ENCODE measurements at places on chromosomes 4 and X. TPM values are rescaled to one million over a fixed set of nuclear protein-coding genes. Genes with fewer than 3 reads are reported as not detected.

Gene MED12
- 50.5 TPM for total RNA-seq

Gene SCRG1
- not detected for total RNA-seq

Gene CXCL10
- 2.7 TPM for total RNA-seq

Gene KCTD8
- total RNA-seq, result 15.4 TPM

Gene TCEAL7
- 2.3 TPM for total RNA-seq

Gene ZNF732
- not detected for total RNA-seq

Gene VCX2
- not detected for total RNA-seq

- no peak for DNase-seq
- no peak overlapping the region for H3K27ac ChIP-seq
- H3K27me3 ChIP-seq, result no peaks in the 10 kb centered on the region
- no peak overlapping the region for H3K4me3 ChIP-seq
These were observed 34.6 kb upstream of the SFRP2 start for GRCh38 chr4:153823483-153823882.

DNA sequence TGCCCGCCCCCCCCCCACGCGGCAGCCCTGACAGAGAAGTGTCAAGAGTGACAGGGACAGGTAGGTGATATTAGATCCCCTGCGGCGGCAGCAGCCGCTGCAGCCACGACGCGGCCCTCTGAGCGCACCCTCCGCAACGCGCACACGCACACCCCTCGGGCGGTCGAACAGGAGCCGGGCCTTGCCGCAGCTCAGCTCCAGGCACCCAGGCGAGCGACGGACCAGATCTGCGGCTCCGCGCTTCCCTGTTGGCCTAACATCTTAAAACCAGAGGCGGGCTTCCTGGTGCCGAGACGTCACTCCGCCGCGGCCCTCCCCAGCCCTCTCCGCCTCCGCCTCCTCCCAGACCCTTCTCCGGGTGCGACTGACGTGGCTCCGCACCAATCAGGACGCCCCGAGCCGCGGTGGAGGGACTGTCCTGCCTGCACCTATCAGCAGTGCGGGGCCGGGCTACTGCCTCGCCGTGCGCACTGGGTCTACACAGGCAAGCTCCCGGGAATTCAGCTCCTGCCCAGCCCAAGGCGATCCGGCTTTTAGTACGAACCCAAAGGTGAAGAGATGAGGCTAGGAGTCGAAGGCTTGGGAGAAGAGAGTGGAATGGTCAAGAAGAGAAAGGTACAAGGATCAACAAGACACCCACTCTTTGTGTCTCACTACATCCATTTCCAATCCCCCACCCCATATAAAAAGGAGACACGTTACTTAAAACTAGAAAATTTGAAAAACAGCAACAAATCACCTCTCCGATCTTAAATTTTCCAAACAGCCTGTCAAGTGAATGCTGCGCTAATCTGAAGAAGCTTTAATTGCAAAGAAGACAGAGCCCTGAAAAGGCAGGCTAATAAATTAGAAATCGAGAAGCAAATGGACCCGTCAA lies at the start of gene PITX2:
Gene PITX2 (minus strand): TSS at position 237 of the 877 bp plus-strand sequence. CDS start 617 bp downstream, outside the sequence.
- no peaks in the 10 kb centered on the region for H3K36me3 ChIP-seq
- DNase-seq, result peak; percentile 40
- H3K27me3 ChIP-seq, result peaks cover 85% of the 10 kb centered on the region

- no peaks in the 10 kb centered on the region for H3K36me3 ChIP-seq
- no peak overlapping the region for H3K27ac ChIP-seq
- H3K4me1 ChIP-seq, result no peaks in the 10 kb centered on the region
- H3K4me3 ChIP-seq, result no peak overlapping the region
- no peak for DNase-seq
- H3K27me3 ChIP-seq, result no peaks in the 10 kb centered on the region
These were observed 259.0 kb upstream of the TRPC5 start for GRCh38 chrX:112341598-112341997.

DNA sequence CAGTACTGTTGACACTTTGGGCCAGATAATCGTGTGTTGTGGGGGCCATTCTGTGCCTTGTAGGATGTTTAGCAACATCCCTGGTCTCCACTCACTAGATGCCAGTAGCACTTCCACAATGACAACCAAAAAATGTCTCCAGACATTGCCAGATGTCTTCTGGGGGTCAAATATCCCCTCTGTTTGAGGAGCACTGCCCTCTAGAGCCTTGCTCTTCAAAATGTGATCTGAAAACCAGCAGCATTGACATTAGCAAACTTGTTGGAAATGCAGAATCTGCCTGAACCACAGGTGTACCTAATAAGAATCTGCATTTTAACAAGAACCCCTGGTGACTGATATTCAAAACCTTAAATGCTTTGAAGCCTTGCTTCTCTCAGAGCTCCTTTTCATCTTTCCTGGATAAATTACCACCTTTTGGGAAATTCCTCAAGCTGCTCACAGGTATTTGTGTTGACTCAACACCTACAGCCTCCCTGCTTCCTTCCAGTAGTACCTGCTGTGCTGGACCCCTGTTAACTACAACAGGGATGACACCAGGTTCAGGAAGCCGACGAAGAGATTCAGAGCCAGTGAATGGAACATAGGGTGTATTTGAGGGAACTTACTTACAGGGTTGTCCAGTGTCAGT lies 459.0 kb upstream of the NR3C2 start:
- DNase-seq, result no peak
- no peak overlapping the region for H3K27ac ChIP-seq
- no peaks in the 10 kb centered on the region for H3K36me3 ChIP-seq
- H3K27me3 ChIP-seq, result no peaks in the 10 kb centered on the region
- no peak overlapping the region for H3K4me3 ChIP-seq

GRCh38 chr4:39353478-39354253 lies 12.5 kb downstream of the RFC1 start:
- H3K36me3 ChIP-seq, result peaks cover 7% of the 10 kb centered on the region
- no peak overlapping the region for H3K4me3 ChIP-seq

DNA sequence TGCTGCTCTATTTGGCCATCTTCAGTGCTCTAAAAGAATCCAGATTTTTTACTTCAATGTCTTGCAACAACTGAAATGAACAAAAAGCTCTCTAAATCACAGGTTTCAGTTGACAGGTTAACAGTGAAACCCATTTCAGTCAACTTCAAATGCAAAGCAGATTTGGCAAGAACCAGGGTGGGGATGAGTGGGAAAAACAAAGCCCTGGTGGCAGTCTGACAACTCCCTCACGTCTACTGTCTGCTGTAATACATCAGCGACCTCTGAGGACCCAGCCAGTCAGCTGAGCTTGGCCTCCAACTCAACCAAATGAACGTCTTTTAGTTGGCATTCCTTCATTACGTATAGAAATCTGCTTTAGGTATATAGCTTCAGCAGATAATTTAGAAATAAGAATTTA lies 95.8 kb downstream of the COL25A1 start:
- H3K27me3 ChIP-seq, result no peaks in the 10 kb centered on the region
- H3K27ac ChIP-seq, result no peak overlapping the region
- no peak overlapping the region for H3K4me3 ChIP-seq

- H3K27ac ChIP-seq, result no peak overlapping the region
- no peaks in the 10 kb centered on the region for H3K36me3 ChIP-seq
- peaks cover 7% of the 10 kb centered on the region for H3K4me1 ChIP-seq
These were observed 144.0 kb downstream of the SH3KBP1 start for GRCh38 chrX:19743386-19743785.

- H3K4me1 ChIP-seq, result peaks cover 13% of the 10 kb centered on the region
- no peak for DNase-seq
- no peaks in the 10 kb centered on the region for H3K27me3 ChIP-seq
- H3K4me3 ChIP-seq, result no peak overlapping the region
- peak overlapping the region; percentile 20 for H3K27ac ChIP-seq
These were observed 98.8 kb upstream of the STOX2 start for GRCh38 chr4:183806341-183806740.

DNA sequence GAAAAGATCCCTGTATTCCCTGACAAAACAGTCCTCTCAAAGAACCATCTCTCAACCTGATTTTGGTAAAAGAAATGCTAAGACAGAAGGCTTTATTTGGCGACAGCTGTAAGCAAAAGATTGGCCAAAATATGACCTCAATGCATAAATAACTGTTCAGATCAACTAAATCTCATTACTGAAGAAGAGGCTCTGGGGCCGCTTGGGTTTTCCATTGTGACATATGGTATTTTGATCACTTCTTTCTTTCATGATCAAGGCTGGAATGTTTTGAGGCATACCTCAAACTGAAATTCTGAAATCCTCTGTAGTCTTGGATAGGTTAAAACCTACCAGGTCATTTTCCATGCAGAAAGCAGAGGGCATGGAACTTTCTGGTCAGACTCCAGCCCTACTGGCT lies 106.3 kb downstream of the C4orf51 start:
- H3K27ac ChIP-seq, result no peak overlapping the region
- no peaks in the 10 kb centered on the region for H3K36me3 ChIP-seq
- no peaks in the 10 kb centered on the region for H3K27me3 ChIP-seq
- DNase-seq, result no peak
- H3K4me1 ChIP-seq, result peaks cover 6% of the 10 kb centered on the region
- H3K4me3 ChIP-seq, result no peak overlapping the region

GRCh38 chr4:140131675-140132229 lies 22.2 kb downstream of the MAML3 start:
- H3K27me3 ChIP-seq, result no peaks in the 10 kb centered on the region
- DNase-seq, result no peak
- H3K4me3 ChIP-seq, result no peak overlapping the region
- no peak overlapping the region for H3K27ac ChIP-seq
- H3K36me3 ChIP-seq, result no peaks in the 10 kb centered on the region

DNA sequence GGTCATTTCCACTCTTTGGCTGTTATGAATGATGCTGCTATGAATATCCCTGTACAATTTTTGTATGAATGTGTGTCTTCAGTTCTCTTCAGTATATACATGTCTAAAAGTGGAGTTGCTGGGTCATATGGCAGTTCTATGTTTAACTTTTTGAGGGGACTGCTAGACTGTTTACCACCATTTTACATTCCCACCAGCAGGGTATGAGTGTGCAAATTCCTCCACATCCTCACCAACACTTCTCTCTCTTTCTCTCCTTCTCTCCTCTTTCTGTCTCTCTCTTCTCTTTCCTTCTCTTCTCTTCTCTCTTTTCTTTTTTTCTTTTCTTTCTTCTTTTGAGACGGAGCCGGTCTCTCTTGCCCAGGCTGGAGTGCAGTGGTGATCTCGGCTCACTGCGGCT lies 7.8 kb downstream of the WWC2 start:
- H3K27ac ChIP-seq, result no peak overlapping the region
- no peaks in the 10 kb centered on the region for H3K36me3 ChIP-seq
- no peak for DNase-seq
- no peaks in the 10 kb centered on the region for H3K27me3 ChIP-seq
- H3K4me3 ChIP-seq, result no peak overlapping the region
- H3K4me1 ChIP-seq, result peaks cover 25% of the 10 kb centered on the region

DNA sequence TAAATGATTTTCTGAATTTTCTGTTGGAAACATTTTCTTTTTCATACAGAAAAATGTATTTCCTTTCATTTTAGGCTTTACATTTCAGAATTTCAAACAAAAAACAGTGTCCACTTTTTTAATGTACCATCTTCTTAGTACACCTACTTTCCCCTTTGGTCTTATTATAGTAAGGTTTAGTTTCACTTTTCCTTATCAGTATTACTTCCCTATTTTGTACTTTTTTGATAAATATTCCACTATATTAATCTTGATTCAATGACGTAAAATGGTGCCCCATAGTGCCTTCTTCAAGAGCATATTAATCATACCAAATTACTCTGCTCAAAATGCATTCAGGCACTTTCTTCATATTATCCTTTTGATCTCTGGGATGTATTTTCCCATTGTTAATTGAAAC lies 52.5 kb downstream of the BANK1 start:
- no peaks in the 10 kb centered on the region for H3K36me3 ChIP-seq
- no peaks in the 10 kb centered on the region for H3K4me1 ChIP-seq
- H3K27ac ChIP-seq, result no peak overlapping the region
- no peaks in the 10 kb centered on the region for H3K27me3 ChIP-seq

- no peaks in the 10 kb centered on the region for H3K4me1 ChIP-seq
- no peaks in the 10 kb centered on the region for H3K27me3 ChIP-seq
- no peak for DNase-seq
- no peaks in the 10 kb centered on the region for H3K36me3 ChIP-seq
- H3K27ac ChIP-seq, result no peak overlapping the region
- no peak overlapping the region for H3K4me3 ChIP-seq
These were observed 45.2 kb upstream of the DCLK2 start for GRCh38 chr4:150033081-150033480.

- H3K36me3 ChIP-seq, result no peaks in the 10 kb centered on the region
- no peak overlapping the region for H3K4me3 ChIP-seq
- no peak overlapping the region for H3K27ac ChIP-seq
These were observed 23.3 kb downstream of the ARHGAP24 start for GRCh38 chr4:85498068-85498733.

Data from thyroid gland (tissue), 4 donors.